ENCODE measurements at places on chromosomes 6 and 20.

- DNase-seq = no peak
These were observed 945.8 kb upstream of the ADGRB3 start for GRCh38 chr6:67689329-67689728.

- DNase-seq = no peak
These were observed 78.4 kb upstream of the FBXL4 start for GRCh38 chr6:99026135-99026534.

DNA sequence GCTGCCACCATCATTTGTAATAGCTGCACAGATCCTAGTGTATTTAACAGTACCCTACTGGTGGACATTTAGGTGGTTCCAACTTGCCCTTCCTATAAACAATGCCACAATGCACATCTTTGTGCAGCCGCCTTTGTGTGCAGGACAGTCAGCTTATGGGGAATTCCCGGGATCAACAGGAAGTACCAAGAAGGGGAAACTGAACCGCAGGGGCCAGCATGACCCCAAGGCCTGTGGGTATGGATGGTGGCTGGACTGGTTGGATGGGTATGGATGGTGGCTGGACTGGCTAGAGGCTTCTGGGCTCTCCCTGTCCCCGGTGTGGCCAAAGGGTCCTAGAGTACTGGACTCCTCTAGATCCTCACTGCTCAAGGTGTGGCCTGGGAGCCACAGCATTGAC is 46.7 kb downstream of the CEBPB start:
- DNase-seq = no peak

GRCh38 chr20:7155282-7155681 is 387.8 kb downstream of the BMP2 start:
- DNase-seq = no peak

DNA sequence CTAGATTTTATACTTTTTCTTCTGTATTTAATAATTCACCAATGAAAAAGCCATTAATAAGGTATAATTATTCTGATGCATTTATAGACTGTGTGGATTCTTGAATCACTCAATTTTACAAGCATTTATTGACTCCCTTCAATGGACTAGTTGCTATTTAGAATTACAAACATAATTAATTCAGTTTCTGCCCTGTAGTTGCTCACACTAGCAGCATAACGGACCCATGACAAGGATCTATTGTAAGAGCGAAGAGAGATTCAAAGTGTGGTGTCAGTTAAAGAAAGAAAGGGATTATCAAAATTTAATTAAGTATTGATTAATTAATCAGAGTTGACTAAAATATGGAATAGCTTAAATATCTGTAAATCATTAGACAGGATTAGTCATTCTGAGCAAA is 602.6 kb upstream of the PTCHD4 start:
- no peak for DNase-seq

- no peak for DNase-seq
These were observed 41.5 kb upstream of the FNDC1 start for GRCh38 chr6:159127701-159128100.

- DNase-seq = no peak
These were observed 45.8 kb downstream of the RGS17 start for GRCh38 chr6:153085239-153085638.

Measured in stimulated activated CD8-positive, alpha-beta memory T cell treated with anti-CD3 and anti-CD28 coated beads, Interleukin-4, amount 100 ng/mL, for 1 hour (primary cell).